ENCODE measurements at places on chromosomes 11 and 22.

GRCh38 chr11:16001899-16002426, 354.4 kb downstream of the SOX6 start:
- no peak for DNase-seq

DNA sequence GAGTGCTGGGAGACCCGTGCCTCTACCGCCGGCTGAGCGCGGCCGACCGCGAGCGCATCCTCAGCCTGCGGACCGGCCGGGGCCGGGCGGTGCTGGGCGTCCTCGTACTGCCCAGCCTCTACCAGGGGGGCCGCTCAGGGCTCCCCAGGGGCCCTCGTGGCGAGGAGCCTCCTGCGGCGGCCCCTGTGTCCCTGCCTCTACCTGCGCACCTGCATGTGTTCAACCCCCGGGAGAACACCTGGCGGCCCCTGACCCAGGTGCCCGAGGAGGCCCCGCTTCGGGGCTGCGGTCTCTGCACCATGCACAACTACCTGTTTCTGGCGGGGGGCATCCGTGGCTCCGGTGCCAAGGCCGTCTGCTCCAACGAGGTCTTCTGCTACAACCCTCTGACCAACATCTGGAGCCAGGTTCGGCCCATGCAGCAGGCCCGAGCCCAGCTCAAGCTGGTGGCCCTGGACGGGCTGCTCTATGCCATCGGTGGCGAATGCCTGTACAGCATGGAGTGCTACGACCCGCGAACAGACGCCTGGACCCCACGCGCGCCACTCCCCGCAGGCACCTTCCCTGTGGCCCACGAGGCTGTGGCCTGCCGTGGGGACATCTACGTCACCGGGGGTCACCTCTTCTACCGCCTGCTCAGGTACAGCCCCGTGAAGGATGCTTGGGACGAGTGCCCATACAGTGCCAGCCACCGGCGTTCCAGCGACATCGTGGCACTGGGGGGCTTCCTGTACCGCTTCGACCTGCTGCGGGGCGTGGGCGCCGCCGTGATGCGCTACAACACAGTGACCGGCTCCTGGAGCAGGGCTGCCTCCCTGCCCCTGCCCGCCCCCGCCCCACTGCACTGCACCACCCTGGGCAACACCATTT, 3.5 kb downstream of the KLHDC7B start:
- DNase-seq = no peak

GRCh38 chr11:61109671-61110070, 7.4 kb downstream of the CD5 start:
- DNase-seq = no peak

- no peak for DNase-seq
These were observed 70.8 kb downstream of the TBC1D22A start for GRCh38 chr22:46833228-46833627.

GRCh38 chr11:114155116-114155515, 95.6 kb downstream of the ZBTB16 start:
- peak; percentile 59 for DNase-seq

DNA sequence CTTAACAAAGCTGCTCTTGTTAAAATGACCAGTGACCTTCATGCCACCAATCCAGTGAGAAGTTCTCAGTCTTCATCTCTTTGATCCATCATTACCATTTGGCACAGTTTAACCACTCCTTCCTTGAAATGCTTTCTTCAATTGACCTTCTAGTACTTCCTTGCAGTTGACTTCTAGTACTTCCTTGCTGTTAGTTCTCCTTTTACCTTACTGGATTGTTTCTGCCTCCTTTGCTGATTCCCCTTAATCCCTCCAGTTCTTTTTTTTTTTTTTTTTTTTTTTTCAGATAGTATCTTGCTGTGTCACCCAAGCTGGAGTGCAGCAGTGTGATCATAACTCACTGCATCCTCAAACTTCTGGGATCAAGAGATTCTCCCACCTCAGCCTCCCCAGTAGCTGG, 66.0 kb upstream of the HORMAD2 start:
- no peak for DNase-seq
